B cell (primary cell): ENCODE measurements at places on chromosomes 2 and 18. TPM values are rescaled to one million over a fixed set of nuclear protein-coding genes. Genes with fewer than 3 reads are reported as not detected.

The MYO3B gene
- polyA plus RNA-seq: not detected in 2 replicates

The LRRTM4 gene
- not detected in 2 replicates for polyA plus RNA-seq

The PRSS56 gene
- polyA plus RNA-seq: not detected in 2 replicates

The SERPINB10 gene
- not detected in 2 replicates for polyA plus RNA-seq

The KCNS3 gene
- 0.10 TPM in 1 of 2 replicates, not detected in the other for polyA plus RNA-seq
